ENCODE measurements at places on chromosomes 16 and 17. TPM values are rescaled to one million over a fixed set of nuclear protein-coding genes. Genes with fewer than 3 reads are reported as not detected.

Gene KCNH6
- 1.4 TPM for polyA plus RNA-seq

GRCh38 chr17:31529841-31530251, 138.4 kb downstream of the RAB11FIP4 start:
- DNase-seq = no peak

DNA sequence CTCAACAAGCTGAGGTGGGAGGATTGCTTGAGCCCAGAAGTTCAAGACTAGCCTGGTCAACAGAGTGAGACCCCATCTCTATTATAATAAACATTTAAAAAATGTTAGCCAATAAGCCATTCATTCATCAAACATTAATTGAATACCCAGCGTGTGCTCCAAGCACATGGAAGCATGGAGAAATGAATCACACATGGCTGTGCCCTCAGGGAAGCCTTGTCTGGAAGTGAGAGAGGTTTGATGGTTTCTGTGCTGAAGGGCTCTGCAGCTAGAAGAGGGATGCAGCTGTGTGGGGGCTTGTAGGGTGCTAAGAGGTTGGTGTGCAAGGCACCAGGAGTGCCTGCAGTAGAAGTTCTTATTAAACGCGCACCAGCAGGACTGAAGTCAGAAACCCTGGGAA, 11.2 kb downstream of the CYB5D2 start:
- DNase-seq = no peak

DNA sequence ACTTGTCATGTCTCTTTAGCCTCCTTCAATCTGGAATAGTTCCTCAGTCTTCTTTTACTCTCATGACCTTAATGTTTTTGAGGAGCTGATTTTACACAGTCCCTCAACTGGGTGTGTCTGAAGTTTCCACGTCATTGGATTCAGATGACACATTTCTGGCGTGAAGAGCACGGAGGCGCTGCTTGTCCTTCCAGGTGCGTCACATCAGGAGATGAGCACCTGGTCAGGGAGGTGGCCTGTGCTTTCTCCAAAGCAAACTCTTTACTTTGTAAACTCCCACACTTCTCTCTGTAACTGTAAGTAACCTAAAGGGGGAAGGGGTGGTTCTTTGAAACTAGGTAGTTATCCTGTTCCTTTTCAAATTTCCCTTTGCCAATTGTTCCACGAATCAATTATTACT, 52.5 kb upstream of the MNT start:
- no peak for DNase-seq

- DNase-seq = no peak
Measured at GRCh38 chr16:79154086-79154485, 446.5 kb downstream of the MAF start.

GRCh38 chr16:54873071-54873470, 57.6 kb upstream of the IRX5 start:
- no peak for DNase-seq

- DNase-seq = no peak
Measured at GRCh38 chr17:44608727-44609435, 47.4 kb upstream of the MEIOC start.

- DNase-seq = no peak
Measured at GRCh38 chr17:61420745-61421398, 21.2 kb downstream of the TBX2 start.

- DNase-seq = no peak
Measured at GRCh38 chr16:1163567-1164055, 10.7 kb downstream of the CACNA1H start.

Data from left renal cortex interstitium (tissue), 4 donors.